Hematopoietic multipotent progenitor cell treated with erythropoietin and hydrocortisone succinate and interleukin-3 and kit ligand, for 15 days (in vitro differentiated cells): ENCODE measurements at places on chromosomes 5 and 9.

DNA sequence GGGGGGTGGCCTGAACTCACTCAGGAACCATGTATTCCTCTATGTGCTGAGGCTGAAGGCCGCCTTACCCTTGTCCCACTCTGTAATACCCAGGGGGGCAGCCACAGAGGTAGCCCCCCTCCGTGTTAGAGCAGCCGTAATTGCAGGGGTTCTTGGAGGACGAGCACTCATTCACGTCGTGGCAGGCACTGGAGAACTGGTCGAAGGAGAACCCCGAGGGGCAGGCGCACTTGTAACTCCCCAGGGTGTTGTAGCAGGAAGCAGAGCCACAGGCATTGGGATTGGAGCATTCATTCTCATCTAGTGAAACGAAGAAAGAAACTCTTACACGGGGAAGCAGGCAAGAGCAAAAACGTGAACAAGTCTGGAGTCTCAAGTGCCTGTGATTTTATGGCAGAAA is 179.8 kb downstream of the SLC12A2 start:
- no peak for DNase-seq

GRCh38 chr5:126754609-126755008 is 22.3 kb upstream of the LMNB1 start:
- DNase-seq: no peak

- no peak for DNase-seq
These were observed 280.3 kb upstream of the WWC1 start for GRCh38 chr5:168011096-168011495.

- DNase-seq: no peak
These were observed 2.1 kb downstream of the NSG2 start for GRCh38 chr5:174047472-174048099.

GRCh38 chr5:90658620-90659019 is 100.0 kb downstream of the ADGRV1 start:
- peak; percentile 4 for DNase-seq

GRCh38 chr9:86703346-86703745 is 244.0 kb downstream of the GAS1 start:
- no peak for DNase-seq

- no peak for DNase-seq
These were observed 56.3 kb upstream of the KCNN2 start for GRCh38 chr5:114305402-114306207.

DNA sequence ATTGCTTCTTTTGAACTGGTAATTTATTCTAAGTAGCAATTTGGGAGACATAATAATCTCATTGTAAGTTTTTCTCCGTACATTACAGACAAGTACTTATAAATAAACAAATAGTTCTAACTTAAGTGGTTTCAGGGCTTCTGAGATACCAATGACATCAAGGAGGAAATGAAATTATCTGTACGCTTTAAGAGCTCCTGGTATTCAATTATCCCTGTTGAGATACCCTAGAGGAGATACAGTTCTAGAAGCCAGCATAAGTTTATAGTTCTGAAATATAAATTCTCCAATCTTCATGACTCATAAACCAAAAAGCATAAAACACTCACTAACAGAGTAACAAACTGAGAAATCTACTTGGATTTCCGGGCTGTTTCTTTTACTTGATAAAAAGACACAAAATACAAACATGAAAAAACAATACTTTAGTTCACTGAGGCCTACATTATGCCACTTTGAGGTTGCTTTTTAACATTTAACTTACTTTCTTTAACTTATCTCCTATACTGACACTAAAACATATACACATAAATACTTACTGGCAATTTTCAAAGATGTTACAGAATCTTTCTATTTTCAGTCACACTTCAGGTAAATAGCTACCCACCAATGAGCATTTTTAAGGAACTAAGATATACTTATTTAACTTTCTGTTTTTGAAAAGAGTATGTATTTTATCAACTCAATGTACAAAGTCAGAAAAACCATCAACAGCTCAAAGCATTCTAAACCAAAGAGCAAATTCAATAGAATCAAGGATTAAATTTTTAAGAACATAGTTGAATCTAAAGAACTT is 7.5 kb downstream of the DCTN4 start:
- no peak for DNase-seq

DNA sequence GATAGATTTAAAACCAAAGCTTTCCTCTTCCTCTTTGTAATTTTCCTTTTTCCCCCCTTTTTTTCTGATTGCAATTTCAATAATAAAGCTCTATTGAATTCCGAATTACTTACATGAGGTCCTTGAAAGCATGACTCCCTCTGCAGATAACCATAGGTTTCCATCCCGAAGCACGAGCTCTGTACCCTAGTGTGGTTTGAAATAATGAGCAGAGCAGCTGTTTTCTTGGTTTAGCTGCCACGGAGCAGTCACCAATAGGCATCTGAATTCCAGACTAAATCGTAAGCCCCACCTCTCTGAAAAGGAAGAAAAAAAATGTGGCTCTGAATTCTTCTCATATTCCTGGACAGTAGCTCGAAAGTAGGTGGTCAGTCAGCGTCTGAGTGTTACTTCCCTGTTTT is 18.5 kb upstream of the GNE start:
- no peak for DNase-seq

GRCh38 chr5:109546461-109546860 is 136.7 kb upstream of the PJA2 start:
- DNase-seq: no peak

- no peak for DNase-seq
These were observed 579.2 kb upstream of the ZNF462 start for GRCh38 chr9:106283769-106284168.

GRCh38 chr5:135018457-135018856 is 15.6 kb downstream of the PITX1 start:
- no peak for DNase-seq

DNA sequence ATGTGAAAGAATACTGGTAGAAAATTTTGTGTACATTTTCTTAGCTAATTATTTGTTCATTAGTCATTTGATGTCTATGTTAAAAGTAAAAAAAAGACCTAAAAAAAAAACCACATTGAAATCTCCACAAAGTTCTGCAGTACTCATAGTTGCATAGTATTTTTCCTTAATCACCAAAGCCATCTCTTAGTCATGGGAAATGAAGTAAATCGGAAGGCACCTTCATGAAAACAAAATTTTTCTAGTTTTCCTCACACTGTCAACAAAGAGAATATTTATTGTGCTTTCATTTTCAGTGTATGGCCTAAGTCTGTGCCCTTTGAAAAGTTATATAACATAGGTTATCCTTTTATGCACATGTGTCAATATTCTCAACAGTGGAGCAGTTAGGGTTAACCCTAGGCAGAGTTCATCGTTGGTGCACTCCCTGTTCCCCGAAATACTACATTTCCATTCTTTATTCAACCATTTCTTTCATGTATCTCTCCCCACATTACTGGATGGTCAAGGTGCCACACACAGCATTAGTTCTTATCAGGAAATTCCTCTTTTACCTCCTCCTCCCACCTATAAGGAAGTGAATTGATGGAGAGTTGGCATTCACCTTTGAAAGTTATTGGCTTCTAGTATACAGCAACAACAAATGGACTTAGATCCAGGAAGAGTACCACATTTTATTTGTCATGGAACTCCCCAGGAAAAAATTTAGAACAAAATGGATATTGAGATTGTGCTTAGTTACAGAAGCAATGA is 93.1 kb downstream of the NUDT12 start:
- no peak for DNase-seq

DNA sequence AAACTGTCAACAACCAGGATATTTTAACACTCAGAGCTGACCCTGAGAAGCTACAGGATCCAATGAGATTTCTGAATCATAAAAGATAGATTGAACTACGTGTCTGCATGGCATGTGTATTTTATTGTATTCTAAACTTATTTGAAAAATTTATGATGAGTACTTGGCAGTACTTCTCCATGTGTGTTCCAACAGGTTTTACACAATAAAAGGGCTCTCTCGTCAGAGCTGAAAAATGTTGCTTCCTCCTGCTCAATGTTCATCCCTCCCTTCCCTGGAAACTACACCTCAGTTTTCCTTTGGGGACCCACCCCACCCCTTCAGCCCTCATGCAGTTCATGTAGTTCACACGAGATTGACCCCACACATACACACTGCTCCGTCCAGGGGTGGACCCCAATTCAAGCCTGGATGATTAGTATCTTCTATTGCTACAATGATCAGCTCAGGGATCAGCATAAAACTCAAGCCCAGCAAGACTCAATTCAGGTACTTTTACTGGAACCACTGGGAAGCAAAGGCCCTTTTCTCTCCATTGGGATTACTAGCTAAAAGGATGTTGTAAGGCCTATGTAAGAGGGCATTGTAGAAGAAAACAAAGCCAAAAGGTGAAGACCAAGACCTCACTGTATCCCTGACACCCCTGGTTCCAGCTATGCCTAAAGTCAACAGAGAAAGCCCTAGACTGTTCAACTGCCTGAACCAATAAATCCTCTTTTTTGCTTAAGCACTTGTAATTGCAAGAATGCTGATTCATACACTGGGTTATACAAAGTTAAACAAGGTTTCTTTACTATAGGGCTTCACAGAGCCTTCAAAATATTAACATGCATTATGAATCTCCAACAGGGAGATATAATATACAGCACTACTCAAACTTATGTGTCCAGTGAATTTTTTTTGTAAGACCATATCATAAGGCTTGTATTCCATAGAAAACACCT is 112.6 kb downstream of the SAXO1 start:
- DNase-seq: no peak

DNA sequence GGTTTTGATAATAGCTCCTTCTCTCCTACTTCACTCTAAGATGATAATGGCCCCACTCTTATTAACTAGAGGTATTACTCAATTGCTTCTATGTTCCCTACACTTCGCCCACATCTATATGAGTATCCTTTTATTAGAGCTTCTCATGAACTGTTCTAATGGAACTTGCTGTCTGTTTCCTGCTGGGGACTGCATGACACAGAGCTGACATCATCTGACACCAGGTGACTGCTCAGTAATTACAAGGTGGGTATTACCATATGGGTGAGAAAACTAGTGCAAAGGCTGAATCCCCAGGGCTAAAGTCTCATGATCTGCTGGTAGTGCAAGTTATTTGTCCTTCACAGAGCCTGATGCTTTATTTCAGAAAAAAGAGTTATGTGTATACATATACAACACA is 146.2 kb upstream of the PLCXD3 start:
- DNase-seq: no peak

GRCh38 chr5:87008751-87009560 is 258.7 kb upstream of the RASA1 start:
- DNase-seq: no peak

GRCh38 chr5:151961557-151961956 is 36.9 kb upstream of the GLRA1 start:
- DNase-seq: no peak

DNA sequence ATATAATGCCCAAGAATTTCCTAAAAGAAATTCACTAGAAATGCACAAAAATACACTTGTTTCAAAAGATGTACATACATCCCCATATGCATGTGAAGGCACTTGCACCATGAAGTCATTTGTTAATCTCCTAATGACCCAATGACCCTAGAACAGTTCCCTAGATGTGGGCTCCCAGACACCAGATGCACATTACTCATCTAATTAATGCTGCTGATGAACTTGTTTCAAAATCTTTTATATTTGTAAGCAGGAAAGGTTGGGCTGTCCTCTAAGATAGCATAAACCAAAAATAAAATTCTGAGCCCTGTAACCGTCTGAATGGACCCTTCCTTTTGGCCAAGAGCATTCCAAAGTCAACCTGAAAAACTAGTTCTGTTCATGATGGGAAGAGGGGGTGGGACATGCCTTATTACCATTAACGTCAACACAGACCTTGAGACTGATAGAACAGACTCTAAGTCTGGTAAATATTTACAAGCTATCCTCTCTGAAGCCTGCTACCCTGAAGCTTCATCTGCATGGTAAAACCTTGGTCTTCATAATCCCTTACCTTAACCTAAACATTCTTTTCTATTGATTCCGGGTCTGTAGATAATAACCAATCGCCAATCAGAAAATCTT is 91.0 kb upstream of the DAPK1 start:
- no peak for DNase-seq

GRCh38 chr9:96514108-96514799 is 64.3 kb downstream of the HABP4 start:
- DNase-seq: no peak

- DNase-seq: no peak
These were observed 254.6 kb downstream of the BRINP1 start for GRCh38 chr9:119114681-119115080.

DNA sequence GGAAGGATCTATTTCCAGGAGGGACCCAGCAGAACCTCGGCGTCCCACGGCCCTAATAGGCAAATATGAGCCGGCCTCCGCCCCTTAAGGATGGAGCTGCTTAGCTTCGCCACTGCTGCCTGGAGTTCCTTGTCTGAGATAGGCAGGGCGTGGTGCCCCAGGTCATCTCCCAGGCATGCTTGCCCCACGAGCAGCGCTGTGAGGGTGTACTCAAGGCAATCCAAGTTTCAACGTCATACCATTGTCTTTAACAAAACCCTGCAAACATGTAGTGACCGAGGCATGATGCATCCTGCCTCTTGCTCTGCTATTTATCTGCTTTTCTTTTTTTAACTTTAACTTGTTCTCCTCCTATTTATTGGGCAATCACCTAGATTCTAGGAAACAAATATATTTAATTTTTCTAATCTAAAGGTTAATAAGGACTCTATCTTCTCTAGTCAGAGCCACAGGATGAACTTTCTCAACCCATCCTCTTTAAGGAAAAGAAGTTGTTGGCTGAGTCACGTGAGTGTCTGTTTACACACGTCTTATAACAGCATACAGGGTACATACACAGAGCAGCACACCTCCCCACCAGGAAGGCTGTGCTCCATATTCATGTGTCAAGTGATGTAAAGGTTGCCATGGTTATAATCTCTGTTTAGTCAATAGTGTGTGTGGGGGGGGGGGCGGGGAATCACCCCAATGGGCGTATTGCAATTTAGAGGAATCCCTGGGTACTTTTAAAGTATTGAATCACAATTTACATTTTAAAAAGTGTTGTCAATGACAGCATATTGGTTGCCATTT is 27.3 kb upstream of the ZSWIM6 start:
- no peak for DNase-seq

GRCh38 chr5:16489322-16489791 is 23.8 kb upstream of the ZNF622 start:
- DNase-seq: peak; percentile 11

- DNase-seq: no peak
These were observed 91.6 kb downstream of the ROR2 start for GRCh38 chr9:91858213-91859030.

- DNase-seq: no peak
These were observed 16.8 kb downstream of the ABCA1 start for GRCh38 chr9:104911032-104911607.

GRCh38 chr9:4286086-4286485 is 13.8 kb downstream of the GLIS3 start:
- DNase-seq: no peak

GRCh38 chr5:155270725-155271124 is 257.2 kb downstream of the KIF4B start:
- no peak for DNase-seq

GRCh38 chr5:116573279-116573701 is 1.3 kb downstream of the SEMA6A start:
- DNase-seq: no peak
